G401 (cell line): ENCODE measurements at places on chromosomes 1 and 21. TPM values are rescaled to one million over a fixed set of nuclear protein-coding genes. Genes with fewer than 3 reads are reported as not detected.

The MIXL1 gene
- total RNA-seq, result not detected in 2 replicates

The KRTAP6-2 gene
- total RNA-seq, result not detected in 2 replicates

The PLA2G2D gene
- total RNA-seq, result not detected in 2 replicates

The DRAXIN gene
- 0.14 and 1.4 TPM in 2 replicates for total RNA-seq

The FMO5 gene
- 0.24 and 1.2 TPM in 2 replicates for total RNA-seq

The DNASE2B gene
- not detected in 2 replicates for total RNA-seq

The MAST2 gene
- total RNA-seq, result 31.8 and 46.1 TPM in 2 replicates

The FYB2 gene
- not detected in 2 replicates for total RNA-seq

The MGST3 gene
- total RNA-seq, result 66.1 and 86.1 TPM in 2 replicates

The MRPL39 gene
- 45.4 and 70.9 TPM in 2 replicates for total RNA-seq

The ORC1 gene
- 23.9 and 37.5 TPM in 2 replicates for total RNA-seq

The UBE2Q1 gene
- 38.0 and 61.2 TPM in 2 replicates for total RNA-seq

The FHAD1 gene
- 13.7 and 24.0 TPM in 2 replicates for total RNA-seq

The CD247 gene
- total RNA-seq, result 9.3 and 11.3 TPM in 2 replicates

The CLIC6 gene
- total RNA-seq, result not detected in 2 replicates

The LAMC1 gene
- 44.7 and 68.9 TPM in 2 replicates for total RNA-seq

The NBPF26 gene
- 9.1 and 9.7 TPM in 2 replicates for total RNA-seq

The C1orf116 gene
- not detected in 2 replicates for total RNA-seq

The UCK2 gene
- 112 and 125 TPM in 2 replicates for total RNA-seq

The ASPM gene
- 15.7 and 30.0 TPM in 2 replicates for total RNA-seq

The CCDC24 gene
- 2.2 and 8.1 TPM in 2 replicates for total RNA-seq

The LRRC53 gene
- total RNA-seq, result 0.03 TPM in 1 of 2 replicates, not detected in the other

The SYNC gene
- total RNA-seq, result 6.5 and 7.9 TPM in 2 replicates

The IER5 gene
- total RNA-seq, result 30.5 and 37.9 TPM in 2 replicates

The SLC9C2 gene
- total RNA-seq, result not detected in 2 replicates

The PTGER3 gene
- total RNA-seq, result not detected in 2 replicates

The FAM78B gene
- total RNA-seq, result not detected in 2 replicates

The LY9 gene
- total RNA-seq, result not detected in 2 replicates

The CD53 gene
- total RNA-seq, result not detected in 2 replicates

The DEPDC1 gene
- 30.0 and 62.9 TPM in 2 replicates for total RNA-seq

The SHE gene
- total RNA-seq, result not detected in 2 replicates

The FCRL1 gene
- not detected in 2 replicates for total RNA-seq

The MNDA gene
- total RNA-seq, result not detected in 2 replicates

The CCDC185 gene
- total RNA-seq, result not detected in 2 replicates

The PAX7 gene
- not detected in 2 replicates for total RNA-seq

The CXADR gene
- total RNA-seq, result 127 and 137 TPM in 2 replicates

The DIP2A gene
- total RNA-seq, result 23.2 and 32.4 TPM in 2 replicates

The MRPS6 gene
- 53.8 and 118 TPM in 2 replicates for total RNA-seq

The PLA2G4A gene
- 0.06 TPM in 1 of 2 replicates, not detected in the other for total RNA-seq

The CTTNBP2NL gene
- total RNA-seq, result 13.2 and 14.8 TPM in 2 replicates

The FAM177B gene
- not detected in 2 replicates for total RNA-seq

The TNFAIP8L2 gene
- total RNA-seq, result not detected in 2 replicates

The PCAT6 gene
- not detected in 2 replicates for total RNA-seq

The ZNF593OS gene
- total RNA-seq, result not detected in 2 replicates

The AADACL3 gene
- total RNA-seq, result not detected in 2 replicates

The CLDN17 gene
- not detected in 2 replicates for total RNA-seq

The RPE65 gene
- total RNA-seq, result not detected in 2 replicates

The MTARC1 gene
- total RNA-seq, result not detected in 2 replicates
